ENCODE measurements at places on chromosomes 6 and 20.

DNA sequence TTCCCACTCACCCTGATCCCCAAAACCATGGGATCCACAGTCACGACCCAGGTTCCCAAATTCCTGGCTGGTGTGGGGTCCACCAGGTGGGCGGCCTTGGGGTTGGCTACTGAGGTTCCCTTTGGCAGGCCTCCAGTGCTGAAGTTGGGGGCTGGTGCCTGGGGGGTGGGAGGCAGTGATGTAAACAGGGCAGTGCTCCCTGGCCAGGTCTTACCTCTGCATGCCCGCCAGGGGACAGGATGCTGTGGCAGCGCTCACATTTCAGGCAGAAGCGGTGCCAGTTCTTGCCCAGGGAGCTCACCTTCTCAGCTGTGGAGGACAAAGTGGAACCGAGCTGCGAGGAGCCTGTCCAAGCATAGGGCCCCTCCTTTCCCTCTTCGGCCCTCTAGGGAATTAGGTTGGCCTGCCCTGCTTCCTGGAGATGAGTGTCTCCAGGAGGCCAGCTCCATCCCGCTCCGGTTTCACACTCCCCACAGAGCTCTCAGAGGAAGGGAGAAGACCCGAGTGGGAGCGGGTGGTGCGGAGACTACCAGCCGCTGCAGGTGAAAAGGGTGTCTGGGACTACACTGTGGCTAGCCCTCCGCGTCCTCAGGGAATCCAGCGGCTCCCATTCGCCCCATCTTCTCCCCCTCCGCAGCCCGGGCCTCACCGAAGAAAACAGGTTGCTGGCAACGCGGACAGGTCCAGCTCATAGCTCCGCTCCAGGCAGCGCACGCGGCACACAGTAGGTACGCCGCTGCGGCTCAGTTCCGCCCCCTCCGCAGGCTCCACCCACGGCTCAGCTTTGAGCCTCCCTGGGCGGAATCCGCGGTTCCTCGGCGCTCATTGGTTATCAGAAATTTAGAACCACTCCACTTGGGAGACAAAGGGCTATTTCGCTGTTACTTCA, at the start of gene CRIP3:
TSS of gene CRIP3 (minus strand) at position 726 of the 889 bp plus-strand sequence. CDS start at position 692, 34 bp downstream.
- DNase-seq = peak; percentile 33

- DNase-seq = no peak
These were observed 128.5 kb downstream of the QRSL1 start for GRCh38 chr6:106757722-106758467.

- DNase-seq = no peak
These were observed 140.5 kb downstream of the HIVEP2 start for GRCh38 chr6:142804490-142804889.

GRCh38 chr6:169966312-169967181, 215.1 kb downstream of the ERMARD start:
- DNase-seq = no peak

GRCh38 chr6:169839029-169839481, 87.6 kb downstream of the ERMARD start:
- no peak for DNase-seq

DNA sequence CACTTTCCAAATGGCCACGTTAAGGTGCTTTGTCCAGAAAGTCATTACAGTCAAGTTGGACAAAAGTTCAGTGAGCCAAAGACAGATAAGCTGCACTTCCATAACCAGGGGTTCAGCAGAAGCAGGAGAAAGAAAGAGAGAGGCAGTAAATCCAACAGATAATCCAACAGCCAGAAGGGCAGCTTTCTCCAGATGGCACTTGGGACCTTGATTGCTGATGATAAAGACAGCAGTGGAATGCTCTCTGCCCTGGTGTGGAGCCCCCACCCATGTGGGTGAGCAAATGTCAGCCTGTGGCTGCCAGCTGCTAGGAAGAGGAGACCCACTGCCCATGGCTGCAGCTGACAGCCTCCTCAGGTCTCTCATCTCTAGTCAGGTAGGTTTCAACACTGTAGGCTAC, 18.7 kb upstream of the NRSN1 start:
- DNase-seq = no peak

- no peak for DNase-seq
These were observed 263.8 kb downstream of the ALDH8A1 start for GRCh38 chr6:134686071-134686470.

- no peak for DNase-seq
These were observed 593.9 kb upstream of the BTBD3 start for GRCh38 chr20:11323816-11324215.

GRCh38 chr6:85111481-85112011, 338.3 kb upstream of the NT5E start:
- DNase-seq = no peak
